Astrocyte (in vitro differentiated cells and primary cell): ENCODE measurements at places on chromosomes 1 and 21. TPM values are rescaled to one million over a fixed set of nuclear protein-coding genes. Genes with fewer than 3 reads are reported as not detected.

C1orf53 gene
- 6.8 and 7.9 TPM in 2 replicates for total RNA-seq

SH2D5 gene
- total RNA-seq: 4.0 and 5.9 TPM in 2 replicates

ST6GALNAC5 gene
- 0.19 and 1.3 TPM in 2 replicates for total RNA-seq

DDR2 gene
- 15.3 and 23.2 TPM in 2 replicates for total RNA-seq

CLCA1 gene
- not detected in 2 replicates for total RNA-seq

KIAA1614 gene
- total RNA-seq: 0.84 and 0.96 TPM in 2 replicates

DNA sequence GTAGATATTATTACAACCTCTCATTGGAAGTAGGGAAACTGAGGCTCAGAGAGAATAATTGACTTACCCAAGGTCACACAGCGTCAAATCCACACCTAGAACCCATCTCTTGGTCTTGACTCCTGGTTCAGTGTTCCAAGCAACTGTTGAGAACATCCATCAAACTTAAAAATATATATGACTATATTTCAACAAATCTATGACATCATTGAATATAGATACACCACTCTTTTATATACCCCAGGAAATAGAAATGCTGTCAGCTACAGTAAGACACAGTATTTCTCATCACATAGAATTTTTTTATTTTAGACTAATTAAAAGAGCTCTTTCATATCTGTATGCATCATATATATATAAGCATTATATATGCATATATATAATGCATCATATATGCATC is 56.9 kb downstream of the RUNX3 start:
- no peaks in the 10 kb centered on the region for H3K4me1 ChIP-seq
- no peak for DNase-seq
- H3K27ac ChIP-seq: no peak overlapping the region
- no peak overlapping the region for H3K4me3 ChIP-seq

NGF gene
- 12.5 and 12.9 TPM in 2 replicates for total RNA-seq

- no peak overlapping the region for H3K4me3 ChIP-seq
- H3K4me1 ChIP-seq: no peaks in the 10 kb centered on the region
- H3K27me3 ChIP-seq: no peaks in the 10 kb centered on the region
- no peak for DNase-seq
Measured at GRCh38 chr1:55938376-55938850, 641.0 kb downstream of the PLPP3 start.

- H3K4me1 ChIP-seq: no peaks in the 10 kb centered on the region
- H3K27me3 ChIP-seq: no peaks in the 10 kb centered on the region
- peak overlapping the region; percentile 89 for H3K4me3 ChIP-seq
Measured at GRCh38 chr1:201982082-201982622, 296 bp upstream of the RNPEP start.

GRCh38 chr1:22123071-22123390 is 19.9 kb downstream of the WNT4 start:
- no peaks in the 10 kb centered on the region for H3K4me1 ChIP-seq
- no peak for DNase-seq
- no peaks in the 10 kb centered on the region for H3K36me3 ChIP-seq
- no peaks in the 10 kb centered on the region for H3K27me3 ChIP-seq
- no peak overlapping the region for H3K27ac ChIP-seq

DNA sequence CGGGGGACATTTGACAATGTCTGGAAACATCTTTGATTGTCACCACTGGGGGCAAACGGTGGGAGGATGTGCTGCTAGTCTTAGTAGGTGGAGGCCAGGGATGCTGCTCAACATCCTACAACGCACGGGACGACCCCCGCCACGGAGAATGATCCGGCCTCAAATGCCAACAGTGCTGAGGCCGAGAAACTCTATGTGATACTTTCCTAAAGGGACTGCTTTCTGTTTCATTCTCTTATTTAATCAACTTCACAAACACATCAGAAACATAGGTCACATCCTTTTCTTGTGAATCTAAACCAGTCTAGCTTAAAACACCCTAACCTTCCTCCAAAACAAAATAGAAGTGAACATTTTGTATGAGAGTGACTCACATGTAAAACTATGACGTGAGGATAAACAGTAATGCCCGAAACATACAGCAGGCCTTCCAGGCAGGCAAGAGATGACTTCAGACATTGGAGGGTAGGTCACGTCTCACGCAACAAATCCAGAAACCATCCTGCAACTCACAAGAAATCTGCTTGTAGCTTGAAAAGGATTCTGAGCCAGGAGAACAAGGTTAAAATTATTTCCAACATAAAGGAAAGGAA is 37.2 kb upstream of the ETS2 start:
- H3K27ac ChIP-seq: peak overlapping the region; percentile 90
- H3K27me3 ChIP-seq: no peaks in the 10 kb centered on the region
- H3K36me3 ChIP-seq: no peaks in the 10 kb centered on the region
- peaks cover 27% of the 10 kb centered on the region for H3K4me1 ChIP-seq
- DNase-seq: peak; percentile 96

GRCh38 chr1:176745945-176746344 is 283.0 kb downstream of the PAPPA2 start:
- no peak overlapping the region for H3K27ac ChIP-seq
- no peak for DNase-seq
- no peak overlapping the region for H3K4me3 ChIP-seq
- H3K4me1 ChIP-seq: no peaks in the 10 kb centered on the region
- no peaks in the 10 kb centered on the region for H3K36me3 ChIP-seq
- H3K27me3 ChIP-seq: no peaks in the 10 kb centered on the region

DNA sequence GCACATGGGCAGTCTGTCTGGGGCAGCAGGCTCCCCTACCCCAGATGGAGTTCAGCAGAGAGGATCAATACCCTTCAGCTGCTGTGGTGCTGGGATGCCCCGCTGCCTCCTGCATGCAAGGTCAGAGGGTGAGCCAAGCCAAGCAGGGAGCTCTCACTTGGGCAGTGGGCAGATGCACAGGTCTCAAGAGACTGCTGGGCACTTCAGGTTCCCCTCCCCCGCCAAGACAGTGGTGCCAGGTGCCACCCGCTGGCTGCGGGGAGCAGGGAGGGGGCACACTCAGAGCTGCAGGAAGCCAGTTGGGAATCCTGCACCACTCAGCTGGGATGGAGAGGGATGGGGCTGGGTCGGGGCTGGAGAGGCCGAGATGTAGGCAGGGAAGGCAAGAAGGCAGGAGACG is 15.8 kb upstream of the EVA1B start:
- H3K36me3 ChIP-seq: no peaks in the 10 kb centered on the region
- no peak for DNase-seq
- H3K27me3 ChIP-seq: no peaks in the 10 kb centered on the region
- peaks cover 12% of the 10 kb centered on the region for H3K4me1 ChIP-seq

HECTD3 gene
- 33.2 and 33.9 TPM in 2 replicates for total RNA-seq

ETV3L gene
- not detected in 2 replicates for total RNA-seq

DNA sequence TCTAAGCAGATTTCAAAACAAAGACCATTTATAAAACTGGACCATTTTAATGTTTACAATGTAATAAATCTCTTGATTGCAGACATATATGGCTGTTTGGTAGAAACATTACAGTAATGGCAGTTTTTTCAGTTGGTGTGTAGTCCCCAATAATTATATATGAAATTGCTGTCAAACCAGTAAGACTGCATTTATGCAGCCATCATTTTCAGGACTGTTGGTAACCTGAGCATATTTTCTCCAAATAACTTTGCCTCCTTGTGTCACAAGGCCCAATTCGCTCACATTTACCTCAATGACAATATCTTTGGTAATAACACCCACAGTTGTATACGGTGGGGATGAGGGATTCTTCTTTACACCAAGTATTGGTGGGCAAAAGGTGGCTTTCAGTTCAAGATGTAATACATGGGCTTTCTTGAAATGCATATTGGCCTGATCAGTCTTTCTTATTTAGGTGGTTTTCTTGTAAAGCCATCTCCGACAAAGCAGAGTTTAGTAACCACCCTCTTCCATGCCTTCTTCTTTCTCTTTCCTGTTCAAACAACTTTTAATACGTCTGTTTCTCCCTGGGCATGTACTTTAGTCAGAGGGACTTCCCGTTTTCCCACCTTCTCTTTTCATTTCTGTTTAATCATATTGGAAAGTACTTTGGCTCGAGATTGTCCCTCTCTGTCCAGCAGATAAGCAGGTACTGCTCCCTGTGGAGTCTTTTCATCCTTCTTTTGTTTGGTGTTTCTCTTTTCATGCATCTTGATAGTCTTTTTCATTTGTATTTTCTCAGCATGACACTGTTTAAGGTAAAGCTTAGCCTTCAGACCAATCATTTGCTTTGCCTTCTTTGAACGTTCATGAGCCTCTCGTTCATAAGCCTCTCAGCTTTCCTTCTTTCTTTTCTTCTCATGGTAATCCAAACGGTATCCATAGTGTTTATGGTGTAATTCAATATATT is 30.4 kb downstream of the ATP2B4 start:
- no peaks in the 10 kb centered on the region for H3K36me3 ChIP-seq
- H3K27ac ChIP-seq: no peak overlapping the region
- H3K4me1 ChIP-seq: peaks cover 14% of the 10 kb centered on the region
- no peak for DNase-seq

DNA sequence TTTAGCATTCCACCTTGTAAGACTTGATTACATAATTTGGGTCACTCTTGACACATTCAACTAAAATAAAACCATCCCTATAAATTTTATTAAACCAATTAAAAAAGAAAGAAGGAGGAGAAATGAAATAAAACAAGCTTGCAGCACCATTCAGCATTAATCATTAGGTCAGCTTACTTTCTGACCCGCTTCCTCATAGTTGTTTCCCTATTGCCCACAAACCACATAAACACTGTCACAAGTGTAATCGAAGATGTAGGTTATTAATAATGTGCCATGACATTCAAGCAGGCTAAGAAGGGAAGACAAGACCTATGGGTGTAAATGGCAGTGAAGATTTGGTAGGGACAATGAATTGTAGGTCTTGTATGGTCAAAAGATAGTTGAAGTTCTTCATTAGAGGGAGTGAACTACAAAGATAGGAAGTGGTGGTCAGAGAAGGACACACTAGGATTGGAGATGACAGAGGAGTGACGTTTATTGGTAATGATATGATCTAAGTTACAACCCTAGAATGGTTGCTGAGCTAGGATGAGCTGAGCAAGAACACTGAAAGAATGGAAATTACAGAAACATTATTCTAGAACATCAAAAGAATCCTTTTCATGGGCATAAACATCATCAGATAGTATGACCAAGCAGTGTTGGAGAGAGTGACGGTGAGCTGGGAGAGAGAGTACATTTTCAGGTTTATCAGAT is 231.5 kb downstream of the KCNT2 start:
- no peaks in the 10 kb centered on the region for H3K4me1 ChIP-seq
- no peak overlapping the region for H3K27ac ChIP-seq
- no peaks in the 10 kb centered on the region for H3K36me3 ChIP-seq
- no peak for DNase-seq

DNA sequence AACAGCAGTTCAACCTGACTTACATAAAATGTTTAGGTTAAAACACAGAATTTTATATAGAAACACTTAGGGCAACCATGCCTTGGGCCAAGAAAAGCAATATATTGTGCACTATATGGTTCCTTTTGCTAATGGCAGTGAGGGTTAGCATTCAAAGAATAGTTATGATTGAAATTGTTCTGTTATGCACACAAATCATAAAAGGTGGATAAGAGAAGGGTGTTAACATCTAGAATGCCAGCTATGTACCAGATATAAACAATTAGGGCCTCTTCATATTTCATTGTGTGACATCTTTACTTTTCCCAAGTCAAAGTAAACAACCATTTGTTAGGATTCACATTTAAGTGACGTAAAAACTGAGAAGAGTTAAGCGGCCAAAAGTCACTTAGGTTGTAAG is 308.0 kb upstream of the B3GALT2 start:
- no peaks in the 10 kb centered on the region for H3K4me1 ChIP-seq
- H3K36me3 ChIP-seq: no peaks in the 10 kb centered on the region
- no peak overlapping the region for H3K27ac ChIP-seq
- no peaks in the 10 kb centered on the region for H3K27me3 ChIP-seq
- no peak for DNase-seq

NCAM2 gene
- total RNA-seq: 4.6 and 6.8 TPM in 2 replicates

- H3K4me1 ChIP-seq: peaks cover 6% of the 10 kb centered on the region
- H3K36me3 ChIP-seq: no peaks in the 10 kb centered on the region
- H3K27me3 ChIP-seq: no peaks in the 10 kb centered on the region
Measured at GRCh38 chr1:9850442-9851162, 26.8 kb upstream of the CLSTN1 start.

DNA sequence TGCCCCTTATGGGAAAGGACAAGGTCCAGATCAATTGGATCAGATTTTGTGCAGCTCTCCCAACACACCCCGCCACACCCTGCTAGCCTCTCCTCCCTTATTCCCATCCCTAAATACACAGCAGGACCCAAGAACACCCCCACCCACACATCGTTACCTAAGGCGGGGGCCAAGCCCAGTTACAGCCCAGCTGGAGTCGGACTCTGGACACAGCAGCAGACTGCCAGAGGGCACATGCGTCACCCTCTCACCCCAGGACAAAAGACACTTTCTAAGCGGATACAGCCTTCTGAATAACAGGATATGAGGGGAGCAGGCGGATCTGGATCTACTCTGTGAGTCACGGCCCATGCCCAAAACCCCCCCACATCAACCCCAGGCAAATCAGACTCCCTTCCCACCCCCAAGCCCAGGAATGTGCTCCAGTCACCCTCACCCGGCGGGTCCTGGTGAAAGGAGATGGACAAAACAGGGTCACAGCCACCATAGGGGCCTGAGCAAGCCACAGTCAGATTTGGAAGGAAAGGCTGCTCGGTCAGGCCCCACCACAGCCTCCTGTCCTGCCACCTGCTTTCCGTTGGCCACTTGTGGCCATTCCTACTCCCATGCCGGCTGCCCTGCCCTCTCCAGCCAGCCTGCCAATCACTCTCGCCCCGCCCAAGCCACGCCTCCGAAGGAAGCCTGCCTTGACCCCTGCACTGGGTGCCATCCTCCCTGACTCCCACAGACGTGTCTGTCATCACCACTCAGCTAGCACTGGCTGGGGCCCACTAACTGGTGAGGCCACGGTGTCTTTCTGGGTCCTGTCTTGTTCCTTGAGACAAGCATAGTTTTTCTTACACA is 4.0 kb downstream of the S100A16 start:
- DNase-seq: peak; percentile 93
- peak overlapping the region; percentile 63 for H3K4me3 ChIP-seq
- no peaks in the 10 kb centered on the region for H3K27me3 ChIP-seq
- H3K36me3 ChIP-seq: peaks cover 17% of the 10 kb centered on the region
- peak overlapping the region; percentile 92 for H3K27ac ChIP-seq
- H3K4me1 ChIP-seq: peaks cover 47% of the 10 kb centered on the region

DNA sequence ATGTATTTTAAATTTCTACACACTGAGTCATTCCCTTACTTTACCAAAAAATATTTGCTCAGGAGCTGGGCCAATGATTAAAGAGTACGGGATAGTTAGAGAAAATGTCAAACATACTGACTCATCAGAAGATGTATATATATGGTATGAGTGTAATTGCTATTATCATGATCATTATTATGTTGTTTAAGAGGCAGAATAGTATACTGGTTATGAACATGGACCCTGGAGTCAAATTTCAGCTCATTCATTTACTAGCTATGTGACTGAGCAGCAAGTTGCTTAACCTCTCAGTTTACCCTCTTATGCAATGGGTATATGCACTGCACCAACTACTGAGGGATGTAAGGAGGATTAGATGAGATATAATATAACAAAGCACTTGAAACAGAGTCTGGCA is 41.2 kb upstream of the USH2A start:
- no peak overlapping the region for H3K27ac ChIP-seq
- peaks cover 17% of the 10 kb centered on the region for H3K4me1 ChIP-seq
- no peaks in the 10 kb centered on the region for H3K36me3 ChIP-seq
- H3K27me3 ChIP-seq: no peaks in the 10 kb centered on the region
- peak; percentile 96 for DNase-seq
- no peak overlapping the region for H3K4me3 ChIP-seq
